ENCODE measurements at places on chromosomes 13 and 19.

GRCh38 chr19:54209811-54210494 lies 9.3 kb downstream of the RPS9 start:
- H3K4me3 ChIP-seq = no peak overlapping the region
- no peaks in the 10 kb centered on the region for H3K27me3 ChIP-seq
- H3K27ac ChIP-seq = no peak overlapping the region
- peaks cover 59% of the 10 kb centered on the region for H3K36me3 ChIP-seq

DNA sequence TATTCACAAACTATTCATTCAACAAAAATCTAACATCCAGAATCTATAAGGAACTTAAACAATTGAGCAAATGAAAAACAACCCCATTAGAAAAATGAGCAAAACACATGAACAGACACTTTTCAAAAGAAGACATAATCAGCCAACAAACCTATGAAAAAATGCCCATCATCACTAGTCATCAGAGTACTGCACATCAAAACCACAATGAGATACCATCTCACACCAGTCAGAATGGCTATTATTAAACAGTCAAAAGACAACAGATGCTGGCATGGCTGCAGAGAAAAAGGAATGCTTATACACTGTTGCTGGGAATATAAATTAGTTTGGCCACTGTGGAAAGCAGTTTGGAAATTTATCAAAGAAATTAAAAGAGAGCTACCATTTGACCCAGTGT lies 487.6 kb downstream of the GPC6 start:
- no peak for DNase-seq
- no peak overlapping the region for H3K27ac ChIP-seq
- no peaks in the 10 kb centered on the region for H3K36me3 ChIP-seq
- no peaks in the 10 kb centered on the region for H3K27me3 ChIP-seq
- H3K4me3 ChIP-seq = no peak overlapping the region

DNA sequence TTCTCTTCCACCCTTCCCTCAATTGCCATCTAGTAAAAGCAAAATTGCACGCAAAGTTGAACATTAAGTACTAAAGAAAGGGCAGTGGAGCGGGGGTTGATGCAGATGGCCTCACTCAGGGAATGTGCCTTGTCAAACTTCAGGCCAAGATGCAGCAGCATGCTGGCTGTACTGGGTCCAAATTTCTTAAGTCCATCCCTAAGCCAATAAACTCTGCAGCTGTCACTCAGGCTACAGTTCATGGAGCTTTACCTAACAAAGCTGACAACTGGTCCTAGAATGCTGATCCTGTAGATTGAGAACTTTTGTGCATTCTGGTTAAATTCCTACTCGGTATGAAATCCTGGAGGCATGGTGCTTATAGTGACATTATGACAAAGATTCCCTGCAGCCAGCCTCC lies 88.4 kb downstream of the FOXO1 start:
- H3K36me3 ChIP-seq = no peaks in the 10 kb centered on the region
- H3K4me1 ChIP-seq = no peaks in the 10 kb centered on the region
- DNase-seq = no peak
- H3K27me3 ChIP-seq = no peaks in the 10 kb centered on the region

DNA sequence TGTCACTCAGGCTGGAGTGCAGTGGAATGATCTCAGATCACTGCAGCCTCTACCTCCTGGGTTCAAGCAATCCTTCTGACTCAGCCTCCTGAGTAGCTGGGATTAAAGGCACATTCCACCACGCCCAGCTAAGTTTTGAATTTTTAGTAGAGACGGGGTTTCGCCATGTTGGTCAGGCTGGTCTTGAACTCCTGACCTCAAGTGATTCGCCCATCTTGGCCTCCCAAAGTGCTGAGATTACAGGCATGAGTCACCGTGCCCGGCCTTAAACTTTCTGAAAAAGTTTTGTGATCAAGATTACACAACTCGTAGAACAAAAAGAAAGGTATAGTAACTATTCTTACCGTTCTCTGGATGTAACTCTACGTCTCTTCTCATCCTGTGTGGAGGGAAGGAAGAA lies 21.2 kb downstream of the DNMT1 start:
- no peaks in the 10 kb centered on the region for H3K4me1 ChIP-seq
- H3K4me3 ChIP-seq = no peak overlapping the region
- DNase-seq = no peak
- H3K36me3 ChIP-seq = peaks cover 94% of the 10 kb centered on the region
- H3K27me3 ChIP-seq = no peaks in the 10 kb centered on the region
- H3K27ac ChIP-seq = no peak overlapping the region

DNA sequence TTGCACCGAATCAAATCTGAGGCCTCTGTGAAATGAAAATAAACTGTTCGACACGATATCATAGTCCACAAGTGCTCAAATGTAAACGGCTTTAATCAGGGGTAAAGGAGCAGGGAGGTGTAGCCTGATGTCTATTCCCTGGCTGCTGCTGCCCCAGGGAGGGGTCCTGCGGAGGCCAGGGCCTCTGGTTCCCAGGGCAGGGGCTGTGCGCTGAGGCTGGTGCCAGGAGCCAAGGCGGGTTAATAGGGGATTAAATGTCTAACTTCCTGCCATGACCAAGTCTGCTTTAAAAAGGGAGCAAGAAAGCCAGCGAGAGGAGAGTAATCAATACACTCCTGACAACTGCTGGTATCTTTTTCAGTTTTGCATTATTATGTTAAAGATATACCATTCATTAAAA lies 59.4 kb downstream of the ZNF536 start:
- no peaks in the 10 kb centered on the region for H3K36me3 ChIP-seq
- H3K4me1 ChIP-seq = no peaks in the 10 kb centered on the region
- H3K27me3 ChIP-seq = no peaks in the 10 kb centered on the region
- no peak for DNase-seq

- H3K36me3 ChIP-seq = no peaks in the 10 kb centered on the region
- H3K27me3 ChIP-seq = peaks cover 3% of the 10 kb centered on the region
These were observed 101.8 kb downstream of the SOX1 start for GRCh38 chr13:112168761-112169160.

DNA sequence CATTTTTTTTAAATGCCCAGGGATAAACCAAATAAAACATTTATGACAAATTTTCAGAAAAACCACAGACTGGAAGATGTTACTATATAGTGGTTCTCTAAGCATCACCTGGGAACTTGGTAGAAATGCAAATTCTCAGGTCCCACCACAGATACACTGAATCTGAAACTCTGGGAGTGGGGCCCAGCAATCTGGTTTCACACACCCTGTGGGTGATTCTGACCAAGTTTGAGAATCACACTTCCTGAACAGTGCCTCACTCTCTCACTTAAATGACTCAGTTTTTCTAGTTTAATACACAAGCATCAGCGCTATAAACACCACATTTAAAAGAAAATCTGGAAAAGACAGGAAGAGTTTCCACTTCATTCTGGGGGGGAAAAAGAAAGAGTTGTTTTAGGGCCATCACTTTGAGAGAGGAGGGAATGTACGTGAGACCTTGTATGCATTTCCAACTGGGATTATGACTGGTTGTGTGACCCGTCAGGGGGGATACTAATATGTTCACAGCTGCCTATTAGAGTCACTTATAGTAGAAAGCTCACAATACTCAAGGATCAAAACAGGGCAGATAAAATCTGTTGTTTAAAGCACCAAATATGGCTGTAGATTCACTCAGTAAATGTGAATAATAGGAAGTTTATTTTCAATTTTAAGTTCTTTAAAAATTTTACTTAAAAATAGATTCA lies 567.7 kb downstream of the GPC6 start:
- H3K4me3 ChIP-seq = no peak overlapping the region
- no peak overlapping the region for H3K27ac ChIP-seq
- no peaks in the 10 kb centered on the region for H3K36me3 ChIP-seq
- no peaks in the 10 kb centered on the region for H3K4me1 ChIP-seq
- DNase-seq = no peak

Measured in DND-41 (cell line).